ENCODE measurements at places on chromosomes 4 and X.
A peak's percentile ranks its signal among the peaks of the same experiment; 100 is the strongest.

- DNase-seq = no peak
Observed at GRCh38 chrX:102155806-102156179, at the start of gene BEX5. TSS of gene BEX5 (minus strand) at chrX:102155977. CDS start at chrX:102154265, 1,712 bp downstream.

- DNase-seq = no peak
Observed at GRCh38 chr4:89294573-89295269, 12.9 kb downstream of the GPRIN3 start.

- DNase-seq = no peak
Observed at GRCh38 chr4:120005076-120005475, 61.6 kb downstream of the MAD2L1 start.

DNA sequence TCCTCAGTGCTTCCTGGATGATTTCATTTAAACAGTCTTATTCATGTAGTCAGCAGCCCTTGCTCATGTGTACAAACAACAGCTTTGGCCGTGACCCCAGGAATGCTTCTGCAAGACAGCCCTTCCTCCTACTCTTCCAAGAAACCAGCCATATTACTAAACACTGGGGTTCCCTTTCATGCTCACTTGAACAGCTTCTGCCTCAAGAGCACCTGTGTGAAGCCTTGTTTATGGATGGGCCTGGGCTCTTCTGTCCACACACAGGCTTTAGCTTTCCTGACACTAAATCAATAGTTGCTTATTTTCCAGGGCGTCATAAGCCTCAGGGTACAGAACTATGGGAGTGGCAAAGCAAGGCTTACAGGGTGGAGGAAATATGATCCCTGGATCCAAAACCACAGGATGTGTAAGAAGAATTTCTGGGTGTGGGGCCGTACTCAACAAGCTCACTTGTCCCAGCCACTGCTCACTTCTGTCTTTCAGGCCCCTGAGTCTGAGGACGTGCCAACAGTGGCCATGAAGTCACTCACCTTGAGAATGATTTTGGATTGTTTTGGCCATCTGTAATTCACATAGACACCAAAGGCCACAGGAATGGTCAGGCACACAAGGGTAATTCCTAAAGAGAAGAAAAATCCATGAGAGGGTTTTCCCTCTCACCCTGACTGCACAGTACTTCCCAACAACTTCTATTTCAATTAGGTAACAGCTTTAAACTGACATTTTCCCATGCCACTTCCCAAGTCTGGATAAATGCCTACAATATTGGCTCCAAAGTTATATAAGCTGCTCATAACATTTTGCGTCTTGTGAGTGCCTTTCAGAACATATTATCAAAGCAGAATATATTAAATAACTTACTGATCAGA is 17.7 kb downstream of the SLC10A6 start:
- peak; percentile 95 for DNase-seq

- DNase-seq = peak; percentile 7
Observed at GRCh38 chr4:90328558-90328957, 201.4 kb downstream of the CCSER1 start.

- no peak for DNase-seq
Observed at GRCh38 chrX:79036157-79036880, 91.1 kb downstream of the P2RY10 start.

- no peak for DNase-seq
Observed at GRCh38 chrX:66625525-66625924, 13.4 kb downstream of the EDA2R start.

DNA sequence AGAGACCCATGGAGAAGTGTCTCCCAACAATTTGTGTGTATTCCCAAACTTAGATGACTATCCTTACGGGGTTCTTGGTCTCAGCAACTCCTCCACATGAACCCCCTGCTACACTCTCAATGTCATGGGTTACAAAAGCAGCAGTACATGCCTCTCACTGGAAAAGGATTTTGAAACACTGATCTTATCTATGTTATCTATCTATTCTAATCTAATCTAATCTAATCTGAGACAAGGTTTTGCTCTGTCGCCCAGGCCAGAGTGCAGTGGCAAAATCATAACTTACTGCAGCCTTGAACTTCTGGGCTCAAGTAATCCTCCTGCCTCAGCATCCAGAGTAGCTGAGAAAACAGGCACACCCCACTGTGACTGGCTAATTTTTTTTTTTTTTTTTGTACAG is 19.3 kb downstream of the TSPAN5 start:
- DNase-seq = no peak

GRCh38 chrX:123988423-123989111 is 27.1 kb downstream of the STAG2 start:
- no peak for DNase-seq

DNA sequence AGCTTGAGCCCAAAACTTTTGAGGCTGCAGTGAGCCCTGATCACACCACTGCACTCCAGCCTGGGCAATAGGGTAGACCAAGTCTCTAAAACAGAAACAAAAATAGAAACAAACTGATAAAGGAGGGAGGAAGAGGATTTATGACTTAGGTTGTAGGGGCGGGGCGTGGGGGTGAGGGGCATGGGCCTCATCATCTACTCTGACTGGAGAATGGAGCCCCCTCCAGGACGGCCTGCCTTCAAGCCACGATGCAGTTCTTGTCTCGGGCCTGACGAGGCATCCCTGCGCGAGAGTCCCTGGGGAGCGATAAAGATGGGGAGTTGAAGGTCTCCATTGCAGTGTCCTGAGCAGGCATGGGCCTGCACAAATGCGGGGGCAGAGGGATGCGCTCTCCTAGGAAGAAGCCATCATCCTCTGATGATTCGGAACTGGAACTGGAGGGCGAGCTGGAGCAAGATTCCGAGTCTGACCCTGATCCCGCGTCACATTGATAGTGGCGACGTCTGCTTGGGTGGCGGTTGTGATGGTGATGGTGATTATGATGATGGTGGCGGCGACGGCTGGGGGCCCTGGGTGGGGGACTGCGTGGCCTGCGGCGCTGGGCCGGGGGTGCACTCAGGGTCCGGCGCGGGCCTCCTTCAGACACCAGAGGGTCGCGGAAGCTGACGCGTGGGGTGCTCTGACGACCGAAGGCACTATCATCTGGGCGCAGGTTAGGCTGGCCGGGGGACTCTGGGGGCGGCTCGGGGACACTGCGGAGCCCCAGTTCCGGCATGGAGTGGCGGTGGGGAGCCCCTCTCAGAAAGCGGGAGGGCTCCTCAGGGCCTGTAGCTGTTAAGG is 4.0 kb downstream of the PLP2 start:
- no peak for DNase-seq

DNA sequence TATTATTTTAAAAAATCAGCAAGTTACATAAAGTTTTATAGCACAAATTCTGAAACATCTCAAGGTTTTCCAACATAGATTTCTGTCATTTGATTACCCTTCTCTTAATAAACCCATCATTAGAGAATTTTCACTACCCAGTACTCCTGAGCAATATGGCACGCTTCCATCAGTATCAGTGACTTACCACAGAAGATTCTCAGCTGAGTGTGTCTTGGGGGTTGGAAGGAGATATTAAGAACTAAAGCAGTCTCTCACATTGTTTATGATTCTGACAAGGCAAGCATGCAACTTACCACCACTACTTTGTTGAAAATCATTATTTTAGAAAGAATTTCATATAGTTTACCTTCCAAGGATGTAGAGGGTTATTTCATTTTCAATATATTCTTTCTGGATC is 67.7 kb downstream of the INPP4B start:
- DNase-seq = peak; percentile 64

- DNase-seq = peak; percentile 54
Observed at GRCh38 chr4:176193126-176193525, 2.3 kb downstream of the SPATA4 start.

GRCh38 chr4:123248085-123248659 is 148.4 kb upstream of the SPRY1 start:
- peak; percentile 58 for DNase-seq

- no peak for DNase-seq
Observed at GRCh38 chr4:65943076-65943475, 272.8 kb upstream of the EPHA5 start.

DNA sequence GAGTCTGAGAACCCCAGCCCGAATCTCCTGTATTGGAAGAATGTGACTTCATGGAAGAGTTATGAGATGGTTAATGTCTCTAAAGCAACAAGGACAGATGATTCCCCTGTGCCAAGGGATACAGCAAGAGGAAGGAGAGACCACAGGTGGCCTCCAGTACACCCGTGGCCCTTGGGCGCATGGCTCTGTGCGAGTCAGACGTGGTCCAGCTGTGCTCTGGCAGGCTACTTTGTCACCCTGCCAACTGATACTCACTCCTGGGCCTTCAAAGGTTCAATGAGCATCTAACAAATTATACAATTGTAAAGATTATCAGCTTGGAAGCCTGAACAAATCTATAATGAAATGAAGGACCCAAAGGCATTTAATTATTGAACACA is 71.7 kb downstream of the NYX start:
- DNase-seq = peak; percentile 19

DNA sequence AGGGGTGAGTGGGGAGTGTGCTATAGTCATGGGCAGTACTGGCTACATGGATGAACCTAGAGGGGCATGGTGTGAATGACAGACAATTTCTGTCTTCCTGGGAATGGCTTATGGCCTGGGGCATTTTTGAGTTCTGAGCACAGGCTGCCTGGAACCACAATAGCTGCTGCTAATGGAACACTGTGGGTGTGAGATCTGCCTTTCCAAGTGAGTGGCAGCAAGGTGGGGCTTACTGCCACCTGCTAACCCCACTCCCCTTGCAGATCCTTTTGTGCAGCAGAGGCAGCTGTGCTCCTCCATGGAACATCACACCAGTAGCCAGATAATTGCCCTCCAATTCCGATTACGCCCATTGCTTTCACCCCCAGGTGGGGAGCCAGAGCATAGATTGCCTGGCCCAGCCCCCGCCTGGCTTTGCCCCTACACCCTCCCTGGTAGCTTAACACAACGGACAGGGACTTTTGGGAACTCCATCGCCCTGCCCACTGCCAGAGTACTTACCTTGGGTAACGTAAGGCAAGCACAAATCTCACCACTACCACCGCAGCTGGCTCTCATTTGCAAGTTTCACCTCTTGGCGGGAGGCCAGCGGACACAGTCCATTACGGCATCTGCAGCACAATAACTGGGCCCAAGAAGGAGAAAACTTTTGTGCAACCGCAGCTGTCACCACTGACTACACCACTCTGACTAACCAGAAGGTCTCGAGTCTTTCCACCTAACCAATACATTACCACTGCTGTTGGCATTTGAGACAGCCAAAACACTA is 421.2 kb upstream of the NWD2 start:
- DNase-seq = no peak

DNA sequence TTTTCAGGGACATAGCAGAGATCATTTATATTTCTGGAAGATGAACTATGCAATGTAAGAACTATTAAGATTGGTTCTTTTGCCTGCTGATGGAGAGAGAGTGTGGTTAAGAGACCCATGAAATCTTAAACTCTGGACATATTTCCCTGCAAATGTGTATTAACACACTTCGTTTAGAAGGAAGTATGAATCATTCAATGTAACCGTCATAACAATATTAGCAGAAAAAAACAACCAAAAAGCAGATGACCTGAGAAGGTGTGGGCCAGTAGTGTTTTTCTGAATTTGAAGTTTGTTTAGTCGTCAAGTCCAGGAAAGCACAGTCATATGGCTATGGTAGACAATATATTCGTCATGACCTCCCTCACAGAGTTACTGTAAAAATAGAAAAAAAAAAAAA is 2.5 kb upstream of the TMPRSS11D start:
- DNase-seq = no peak

DNA sequence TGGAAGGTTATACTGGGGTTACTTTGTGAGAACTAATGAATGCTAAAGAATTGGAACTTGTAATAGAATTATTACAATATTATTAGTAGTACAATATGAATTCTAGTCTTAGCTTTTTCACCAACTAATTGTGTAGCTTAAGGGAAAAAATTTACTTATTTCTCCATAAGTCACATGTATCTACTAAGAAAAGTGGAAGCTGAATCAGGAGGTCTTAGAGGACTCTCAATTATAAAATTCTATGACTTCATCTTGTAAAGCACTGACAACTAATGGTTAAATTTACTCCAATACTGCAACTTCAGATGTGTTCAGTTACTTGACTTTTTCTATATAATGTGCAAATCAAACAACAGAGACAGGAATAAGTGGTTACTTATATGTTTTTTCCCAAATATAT is 899 bp upstream of the TMPRSS11D start:
- no peak for DNase-seq

- DNase-seq = no peak
Observed at GRCh38 chrX:143455046-143455445, 62.2 kb downstream of the SPANXN3 start.

DNA sequence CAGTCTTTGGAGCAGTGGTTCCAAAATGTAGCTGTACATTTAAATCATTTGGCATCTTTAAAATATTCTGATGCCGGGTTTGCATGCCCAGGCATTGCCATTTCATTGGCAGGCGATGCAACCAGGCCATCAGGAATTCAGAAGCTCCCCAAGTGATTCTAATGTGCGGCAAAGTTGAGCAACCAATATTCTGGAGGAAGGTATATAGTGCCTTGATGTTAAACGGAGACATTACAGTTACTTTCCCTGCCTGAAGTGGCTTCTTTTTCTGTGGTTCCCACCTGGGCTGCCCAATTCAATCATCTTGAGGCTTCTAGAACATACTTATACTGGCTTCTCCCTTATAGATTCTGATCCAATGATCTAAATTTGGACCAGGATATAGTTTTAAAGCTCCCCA is 68.7 kb upstream of the PGM2 start:
- DNase-seq = no peak

GRCh38 chr4:93776386-93777080 is 52.0 kb upstream of the ATOH1 start:
- peak; percentile 53 for DNase-seq

- DNase-seq = no peak
Observed at GRCh38 chr4:69782651-69783310, 22.4 kb upstream of the SULT1B1 start.

DNA sequence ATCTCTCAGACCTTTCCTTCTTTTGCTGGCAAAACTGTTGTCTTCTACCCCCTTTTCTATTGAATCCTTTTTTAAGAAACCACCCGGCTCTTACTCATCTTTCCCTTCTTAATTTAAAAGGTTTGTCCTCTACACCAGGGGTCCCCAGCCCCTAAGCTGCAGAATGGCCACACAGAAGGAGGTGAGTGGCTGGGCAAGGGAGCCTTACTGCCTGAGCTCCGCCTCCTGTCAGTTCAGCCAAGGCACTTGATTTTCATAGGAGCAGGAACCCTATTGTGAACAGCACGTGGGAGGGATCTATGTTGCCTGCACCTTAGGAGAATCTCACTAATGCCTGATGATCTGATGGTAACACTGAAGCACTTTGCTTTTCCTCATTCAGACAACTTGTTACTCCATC is 726.3 kb upstream of the INTU start:
- no peak for DNase-seq

DNA sequence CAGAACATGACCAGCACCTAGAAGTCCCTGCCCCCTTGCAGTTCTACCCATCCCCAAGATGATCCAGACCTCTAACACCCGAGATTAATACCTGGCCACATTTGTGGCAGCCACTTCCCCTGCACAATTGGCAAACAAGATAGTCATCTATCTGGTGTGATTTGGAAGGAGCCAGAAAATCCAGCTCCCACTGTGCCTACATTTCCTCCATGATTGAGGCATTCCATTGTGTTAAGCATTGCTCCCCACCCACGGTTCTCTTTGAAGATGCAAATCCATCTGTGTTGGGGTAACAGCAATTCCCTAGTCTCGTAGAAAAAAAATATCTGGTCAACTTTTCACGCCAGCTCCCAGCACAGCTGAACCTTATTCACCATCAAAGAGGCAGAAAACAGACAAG is 405.0 kb downstream of the BCOR start:
- no peak for DNase-seq

All from foreskin fibroblast (primary cell).